ENCODE measurements at places on chromosomes 3 and 15.

GRCh38 chr3:55077726-55078125 lies 149.9 kb upstream of the LRTM1 start:
- DNase-seq: no peak

DNA sequence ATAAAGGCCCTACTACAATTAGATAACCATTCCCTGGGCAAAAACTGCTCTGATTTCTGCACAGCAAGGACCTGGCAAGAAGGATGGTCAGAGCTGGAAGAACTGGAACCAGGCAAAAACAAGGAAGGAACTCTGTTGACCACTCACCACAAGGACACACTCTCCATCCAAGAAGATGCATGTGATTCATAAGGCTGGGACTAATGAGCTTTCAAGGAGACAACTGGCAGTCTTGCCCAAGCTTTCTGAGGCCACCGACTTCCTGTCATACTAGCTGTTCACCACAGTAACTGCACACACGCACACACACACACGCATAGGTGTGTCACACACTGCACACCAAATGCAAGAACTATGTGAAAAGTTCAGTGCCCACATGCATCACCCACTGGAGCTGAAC lies 256.6 kb downstream of the OCA2 start:
- DNase-seq: no peak

- DNase-seq: no peak
Measured at GRCh38 chr3:43764471-43764870, 73.7 kb downstream of the ABHD5 start.

DNA sequence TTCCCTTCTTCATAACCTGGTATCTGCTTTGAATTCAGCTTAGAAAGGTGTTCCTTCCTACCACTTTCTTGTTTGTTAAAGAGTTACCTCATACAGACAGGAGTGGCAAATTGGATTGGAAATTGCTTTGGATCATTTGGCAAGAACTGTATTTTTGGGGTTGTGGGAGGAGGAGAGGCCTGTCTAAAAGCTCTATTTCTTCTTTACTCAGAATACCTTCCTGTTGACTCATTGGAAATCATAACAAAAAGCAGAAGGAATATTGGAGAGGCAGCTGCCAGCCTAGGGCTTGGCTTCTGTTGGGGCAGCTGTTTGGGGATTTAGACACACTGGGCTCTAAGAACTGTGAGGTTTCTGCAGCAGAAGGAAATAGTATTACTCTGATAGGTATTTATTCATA lies 14.2 kb downstream of the IQGAP1 start:
- no peak for DNase-seq

DNA sequence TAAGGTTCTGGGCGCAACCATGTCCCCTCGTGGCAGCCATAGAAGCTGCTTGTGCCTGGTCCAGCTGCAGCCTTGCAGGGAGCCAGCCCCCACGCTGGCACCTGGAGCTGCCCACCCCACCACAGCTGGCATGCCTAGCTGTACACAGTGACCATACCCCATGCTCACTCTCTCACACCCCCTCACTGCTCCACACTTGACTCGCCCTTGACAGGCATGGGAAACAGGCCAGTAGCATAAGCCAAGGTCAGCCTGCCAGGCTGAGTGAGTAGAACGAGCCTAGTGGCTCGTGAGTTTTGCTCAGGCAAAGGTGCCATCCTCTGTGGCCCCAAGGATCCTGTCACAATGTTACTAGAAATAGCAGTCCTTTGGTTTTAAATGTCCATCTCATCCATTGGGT lies 52.7 kb upstream of the CADM2 start:
- DNase-seq: no peak

DNA sequence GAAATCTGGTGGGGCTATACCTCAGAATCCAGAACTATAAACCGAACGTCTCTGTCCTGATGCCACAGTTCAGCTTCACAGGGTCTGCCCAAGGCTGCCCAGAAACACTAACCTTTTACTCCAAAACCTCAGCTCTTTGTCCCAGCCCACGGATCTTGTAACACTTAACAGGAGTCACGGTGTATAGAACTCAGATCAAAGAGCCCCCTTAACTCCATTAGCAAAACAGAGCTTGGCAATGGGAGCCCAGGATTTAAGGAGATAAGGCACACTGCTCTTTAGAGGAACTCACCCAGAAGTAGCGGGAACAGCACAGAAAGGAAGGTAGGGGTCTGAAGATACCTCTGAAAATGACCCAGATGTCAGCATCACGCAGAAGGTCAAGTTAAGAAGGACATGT lies 68.8 kb upstream of the SOX14 start:
- no peak for DNase-seq

DNA sequence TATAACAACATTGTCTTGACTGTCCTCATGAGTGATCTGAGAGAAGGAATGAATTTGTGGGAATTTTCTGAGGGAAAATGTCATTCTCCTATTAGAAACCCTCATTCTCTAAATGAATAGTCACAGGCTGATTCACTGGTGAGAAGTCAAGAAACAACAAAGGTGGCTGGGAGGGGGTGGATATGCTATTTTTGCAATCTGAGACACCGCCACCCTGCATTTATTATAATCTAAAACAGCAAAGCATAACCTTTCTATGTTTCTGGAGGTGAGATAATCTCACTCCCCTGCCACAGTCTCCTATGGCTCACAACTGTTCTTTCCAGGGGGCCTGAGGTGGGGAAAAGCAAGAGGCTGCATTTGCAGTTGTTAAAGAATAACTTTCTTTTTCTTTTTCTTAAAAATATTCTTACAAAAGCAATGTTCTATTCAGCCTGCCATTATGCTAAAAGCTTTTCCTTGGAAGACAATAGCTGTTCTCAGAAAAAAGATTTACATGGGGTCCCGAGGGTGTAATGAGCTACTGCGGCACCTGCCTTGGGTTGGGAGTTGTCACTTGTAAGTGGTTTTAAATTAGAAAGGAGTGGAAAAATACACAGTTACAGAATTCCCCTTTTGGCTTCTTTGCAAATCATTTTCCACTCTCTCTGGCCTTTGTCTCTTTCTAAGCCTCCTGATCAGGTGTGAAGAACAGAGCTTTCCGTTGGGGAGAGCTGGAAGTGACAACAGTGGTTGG lies 220.9 kb downstream of the AGBL1 start:
- no peak for DNase-seq

DNA sequence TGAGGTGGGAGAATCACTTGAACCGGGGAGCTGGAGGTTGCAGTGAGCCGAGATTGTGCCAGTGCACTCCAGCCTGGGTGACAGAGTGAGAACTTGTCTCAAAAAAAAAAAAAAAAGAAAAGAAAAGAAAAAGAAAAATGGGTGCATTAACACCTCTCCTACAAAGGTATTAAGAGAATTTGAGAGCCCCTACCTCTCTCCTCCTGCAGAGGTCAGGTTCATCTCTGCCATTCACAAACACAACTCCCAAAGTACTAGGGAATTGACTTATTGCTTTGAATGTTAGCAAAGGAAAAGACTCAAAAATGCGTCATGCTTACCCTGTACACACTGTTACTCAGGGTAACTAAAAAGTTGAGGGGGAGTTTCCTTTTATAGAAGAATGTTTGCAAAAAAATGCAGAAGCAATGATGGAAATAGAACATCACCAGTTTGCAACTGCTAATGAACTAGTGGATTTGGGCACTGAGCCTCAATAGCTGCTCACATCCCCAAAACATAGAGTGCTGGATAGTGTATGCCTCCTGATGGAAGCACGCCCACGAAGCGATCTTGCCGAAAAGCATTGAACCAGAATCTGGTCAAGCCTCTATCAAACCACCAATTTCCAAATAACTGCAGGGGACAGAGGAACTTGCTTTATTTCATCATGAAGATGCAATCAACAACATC lies 15.5 kb upstream of the LYZL4 start:
- DNase-seq: no peak

DNA sequence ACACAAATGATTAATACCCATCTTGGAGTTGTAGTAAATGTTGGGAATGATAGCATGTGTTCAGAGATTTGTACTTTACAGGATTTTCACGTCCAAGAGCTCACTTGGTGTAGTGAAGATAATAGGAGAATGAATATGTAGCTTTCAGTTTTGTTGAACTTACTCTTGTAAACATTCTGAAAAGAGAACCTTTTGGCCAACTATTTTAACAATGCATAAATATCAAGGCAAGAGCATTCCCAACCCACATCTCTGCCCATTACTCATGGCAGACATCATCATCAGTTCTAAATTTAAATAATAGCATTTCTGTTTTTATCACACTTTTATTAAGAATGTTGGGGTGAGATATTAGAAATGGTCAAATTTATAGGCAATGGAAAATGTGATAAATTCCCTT lies 465.2 kb upstream of the TPRG1 start:
- DNase-seq: no peak

DNA sequence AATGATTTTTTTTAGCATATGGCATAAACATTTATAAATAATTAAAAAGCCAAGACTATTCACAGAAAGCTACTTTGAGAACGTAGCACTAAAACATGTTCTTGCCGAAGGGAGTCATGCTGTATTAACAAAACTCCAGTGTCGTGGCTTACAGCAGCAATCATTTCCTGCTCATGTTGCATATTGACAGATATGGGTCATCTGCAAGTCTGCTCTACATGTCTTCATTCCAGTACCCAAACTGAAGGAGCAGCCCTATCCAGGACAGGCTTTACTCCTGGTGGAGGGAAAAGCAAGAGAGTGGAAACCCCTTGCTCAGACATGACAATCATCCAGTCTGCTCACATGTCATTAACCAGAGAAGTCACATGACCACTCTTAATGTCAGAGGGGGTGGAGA lies 87.6 kb downstream of the NEK11 start:
- DNase-seq: no peak

Data from activated naive CD4-positive, alpha-beta T cell treated with anti-CD3 and anti-CD28 coated beads, Interleukin-2, amount 50 U/mL, for 72 hours (primary cell).